Fibroblast of skin of left quadriceps (primary cell): ENCODE measurements at places on chromosomes 1 and 21.

- DNase-seq, result no peak
Observed at GRCh38 chr1:182601416-182601786, 2.8 kb downstream of the RGS16 start.

- DNase-seq, result no peak
Observed at GRCh38 chr1:108590441-108590840, 30.5 kb downstream of the EEIG2 start.

DNA sequence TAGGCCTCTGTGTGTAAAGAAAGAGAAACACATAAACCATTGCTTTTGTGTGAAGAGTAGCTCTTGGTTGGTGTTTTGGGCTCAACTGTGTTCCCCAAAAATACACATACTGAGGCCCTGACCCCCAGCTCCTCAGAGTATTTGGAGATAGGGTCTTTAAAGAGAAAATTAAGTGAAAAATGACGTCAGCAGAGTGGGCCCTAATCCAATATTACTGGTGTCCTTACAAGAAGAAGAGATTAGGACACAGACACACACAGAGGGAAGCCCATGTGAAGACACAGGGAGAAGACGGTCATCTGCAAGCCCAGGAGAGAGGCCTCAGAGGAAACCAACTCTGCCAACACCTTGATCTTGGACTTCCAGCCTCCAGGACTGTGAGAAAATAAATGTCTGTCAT is 76.9 kb upstream of the PGBD5 start:
- no peak for DNase-seq

- DNase-seq, result no peak
Observed at GRCh38 chr1:83864991-83865390, 133.9 kb downstream of the TTLL7 start.

GRCh38 chr1:62508187-62508758 is 71.4 kb downstream of the USP1 start:
- DNase-seq, result peak; percentile 23

- no peak for DNase-seq
Observed at GRCh38 chr1:93324486-93325464, 20.9 kb upstream of the DR1 start.

GRCh38 chr1:8969937-8970336 is 24.3 kb downstream of the CA6 start:
- no peak for DNase-seq

DNA sequence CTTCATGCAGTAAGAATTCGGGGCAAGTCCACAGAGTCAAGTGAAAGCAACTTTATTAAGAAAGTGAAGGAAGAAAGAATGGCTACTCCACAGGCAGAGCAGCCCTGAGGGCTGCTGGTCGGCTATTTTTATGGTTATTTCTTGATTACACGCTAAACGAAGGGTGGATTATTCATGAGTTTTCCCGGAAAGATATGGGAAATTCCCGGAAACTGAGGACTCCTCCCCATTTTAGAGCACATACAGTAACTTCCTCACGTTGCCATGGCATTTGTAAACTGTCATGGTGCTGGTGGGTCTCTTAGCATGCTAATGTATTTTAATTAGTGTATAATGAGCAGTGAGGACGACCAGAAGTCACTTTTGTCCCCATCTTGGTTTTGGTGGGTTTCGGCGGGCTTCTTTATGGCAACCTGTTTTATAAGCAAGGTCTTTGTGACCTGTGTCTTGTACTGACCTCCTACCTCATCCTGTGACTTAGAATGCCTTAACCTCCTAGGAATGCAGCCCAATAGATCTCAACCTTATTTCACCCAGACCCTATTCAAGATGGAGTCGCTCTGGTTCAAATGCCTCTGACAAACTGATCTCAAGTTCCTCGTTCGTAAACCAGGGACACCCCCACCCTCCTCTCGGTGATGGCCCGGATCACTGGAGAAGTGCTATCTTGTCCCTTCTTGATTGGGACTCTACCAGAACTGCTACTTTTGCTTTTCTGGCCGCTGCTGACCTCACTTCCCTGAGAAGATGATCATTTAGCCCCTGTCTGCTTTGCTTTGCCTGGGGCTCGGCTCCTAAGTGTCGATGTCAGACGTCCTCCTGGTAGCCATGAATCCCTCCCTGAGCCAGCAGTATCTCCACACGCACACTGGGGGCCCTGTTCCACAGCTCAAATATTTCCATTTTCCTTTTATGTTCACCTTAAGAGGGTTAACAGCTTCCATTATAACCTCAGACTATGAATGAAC is 48.8 kb downstream of the CLSTN1 start:
- DNase-seq, result no peak

DNA sequence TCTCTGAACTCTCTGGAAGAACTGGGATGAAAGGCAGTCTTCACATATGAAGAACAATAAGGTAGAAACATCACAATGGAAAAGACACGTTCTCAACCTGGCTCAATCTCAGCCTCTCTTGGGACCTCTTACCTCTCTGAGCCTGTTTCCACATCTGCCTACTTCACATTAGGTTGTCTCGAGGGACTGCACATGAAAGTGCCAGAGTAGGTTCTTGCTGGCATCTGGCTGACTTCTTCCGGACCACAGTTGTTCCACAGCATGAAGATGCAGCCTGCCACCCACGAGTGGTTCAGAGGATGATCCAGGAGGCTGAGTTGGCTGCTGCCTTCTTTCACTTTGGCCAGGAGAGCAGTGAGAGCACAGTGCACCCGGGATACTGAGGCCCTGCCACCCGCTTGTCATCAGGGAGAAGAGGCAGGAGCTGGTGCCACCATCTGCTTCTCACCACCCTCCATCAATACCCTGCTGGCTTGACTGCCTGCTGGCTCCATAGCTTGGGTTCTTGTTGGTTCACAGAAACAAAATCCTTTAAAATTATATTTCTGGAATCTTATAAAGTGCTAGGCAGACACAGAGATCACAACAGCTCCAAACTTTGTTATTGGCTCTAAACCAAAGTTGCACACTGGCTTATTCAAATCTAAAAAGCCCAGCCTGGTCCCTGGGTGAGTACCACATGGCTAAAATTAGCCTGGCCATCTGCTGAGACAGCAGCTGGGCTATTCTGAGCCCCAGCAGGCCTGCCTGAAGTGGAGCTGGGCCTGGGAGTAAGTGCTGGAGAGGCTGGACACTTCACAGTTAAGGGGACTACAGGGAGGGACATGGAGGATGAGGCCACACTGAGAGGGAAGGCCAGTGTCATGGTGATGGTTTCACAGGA is 46.9 kb upstream of the LIN9 start:
- DNase-seq, result no peak

DNA sequence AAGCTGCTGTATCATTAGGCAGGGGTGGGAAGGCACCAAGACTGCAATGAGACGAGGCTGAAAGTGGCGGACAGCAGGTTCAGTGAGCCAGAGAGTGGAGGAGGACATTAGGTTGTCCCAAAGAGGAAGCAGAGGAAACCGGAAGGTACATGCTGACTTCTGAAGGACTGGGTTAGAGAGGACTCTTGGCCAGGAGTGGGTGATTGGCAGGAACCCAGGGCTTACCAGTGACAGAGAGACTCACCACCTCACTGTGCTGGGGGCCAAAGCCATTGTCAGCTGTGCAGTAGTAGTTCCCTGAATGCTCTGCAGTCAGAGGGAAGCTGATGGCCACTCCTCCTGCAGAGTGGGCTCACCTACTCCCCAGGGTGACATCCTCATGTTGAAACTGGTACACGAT is 41.9 kb upstream of the FCRL4 start:
- DNase-seq, result no peak

DNA sequence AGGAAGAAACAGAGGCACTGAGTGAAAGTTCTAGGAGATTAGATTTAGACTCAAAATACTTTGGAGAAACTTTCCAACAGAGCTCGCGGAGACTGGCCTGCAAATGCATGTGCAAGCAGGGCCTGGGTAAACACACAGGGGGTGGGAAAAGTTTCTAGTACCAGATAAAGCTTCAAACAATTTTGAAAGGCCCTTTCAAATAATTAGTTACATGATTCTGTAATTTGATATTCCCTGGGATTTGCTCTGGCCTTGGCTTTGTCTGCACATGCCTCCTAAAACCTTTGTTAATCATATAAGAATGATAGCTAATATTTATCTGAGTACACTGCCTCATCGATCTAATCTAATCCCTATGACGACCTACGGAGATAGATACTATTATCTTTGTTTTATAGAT is 31.3 kb downstream of the VTCN1 start:
- DNase-seq, result no peak

DNA sequence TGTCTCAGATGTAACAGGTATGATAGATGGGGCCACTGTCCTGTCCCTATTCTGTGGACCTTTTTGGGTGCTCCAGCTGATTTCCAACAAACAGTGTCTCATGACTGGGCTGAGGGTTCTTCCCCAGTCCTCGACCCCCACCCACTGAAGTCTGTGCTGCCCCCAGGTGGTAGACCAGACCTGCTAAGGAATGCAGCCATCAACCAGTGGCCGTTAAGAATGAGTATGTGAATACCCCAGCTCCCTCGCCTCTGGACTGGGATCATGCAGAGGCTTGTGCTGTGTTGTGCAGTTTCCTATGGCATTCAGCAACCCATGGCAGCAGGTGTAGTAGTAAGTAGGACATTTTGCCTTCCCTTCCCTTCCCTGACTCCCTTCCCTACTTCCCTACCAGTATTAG is 183.1 kb upstream of the KAZN start:
- DNase-seq, result no peak

GRCh38 chr1:190176776-190177175 is 300.9 kb downstream of the BRINP3 start:
- no peak for DNase-seq

- DNase-seq, result no peak
Observed at GRCh38 chr1:244012202-244012601, 38.9 kb upstream of the ZBTB18 start.

GRCh38 chr21:40647706-40648105 is 199.3 kb downstream of the DSCAM start:
- no peak for DNase-seq

- no peak for DNase-seq
Observed at GRCh38 chr1:17258758-17259130, 9.8 kb downstream of the PADI3 start.

GRCh38 chr21:34533938-34534337 is 21.9 kb upstream of the KCNE1 start:
- no peak for DNase-seq

GRCh38 chr1:180179162-180179957 is 24.7 kb downstream of the QSOX1 start:
- DNase-seq, result no peak

- DNase-seq, result no peak
Observed at GRCh38 chr1:12152113-12152891, 14.5 kb upstream of the TNFRSF1B start.

- DNase-seq, result no peak
Observed at GRCh38 chr1:6157132-6157527, 23.0 kb downstream of the CHD5 start.

DNA sequence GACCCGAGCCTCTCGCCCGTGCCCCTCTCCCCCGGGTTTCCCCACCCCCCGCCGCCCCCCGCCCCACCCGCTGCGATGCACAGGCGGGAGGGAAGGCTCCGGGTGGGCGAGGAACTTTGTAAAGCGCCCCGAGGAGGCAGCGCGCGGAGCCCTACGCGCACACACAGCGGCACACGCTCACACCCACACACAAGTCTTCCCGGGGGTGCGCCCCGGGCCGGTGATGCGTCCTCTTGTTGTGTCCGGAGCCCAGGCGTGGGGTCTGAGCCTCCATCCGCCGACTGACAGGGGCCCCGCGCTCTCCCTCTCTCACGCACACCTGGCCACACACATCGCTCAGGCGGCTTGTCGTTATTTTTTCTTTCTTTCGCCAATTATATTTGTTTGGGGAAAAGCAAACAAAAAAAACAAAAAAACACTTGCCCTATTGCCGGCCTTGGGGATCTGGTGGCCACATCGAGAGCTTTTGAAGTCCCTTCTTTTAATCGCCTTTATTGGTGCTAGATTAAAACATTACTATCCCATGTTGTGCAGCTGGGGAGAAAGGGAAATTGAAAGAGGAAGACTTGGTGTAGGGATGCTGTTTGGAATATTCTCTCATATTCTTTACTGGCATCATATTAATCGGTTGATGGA is 770 bp downstream of the NTNG1 start:
- DNase-seq, result no peak

DNA sequence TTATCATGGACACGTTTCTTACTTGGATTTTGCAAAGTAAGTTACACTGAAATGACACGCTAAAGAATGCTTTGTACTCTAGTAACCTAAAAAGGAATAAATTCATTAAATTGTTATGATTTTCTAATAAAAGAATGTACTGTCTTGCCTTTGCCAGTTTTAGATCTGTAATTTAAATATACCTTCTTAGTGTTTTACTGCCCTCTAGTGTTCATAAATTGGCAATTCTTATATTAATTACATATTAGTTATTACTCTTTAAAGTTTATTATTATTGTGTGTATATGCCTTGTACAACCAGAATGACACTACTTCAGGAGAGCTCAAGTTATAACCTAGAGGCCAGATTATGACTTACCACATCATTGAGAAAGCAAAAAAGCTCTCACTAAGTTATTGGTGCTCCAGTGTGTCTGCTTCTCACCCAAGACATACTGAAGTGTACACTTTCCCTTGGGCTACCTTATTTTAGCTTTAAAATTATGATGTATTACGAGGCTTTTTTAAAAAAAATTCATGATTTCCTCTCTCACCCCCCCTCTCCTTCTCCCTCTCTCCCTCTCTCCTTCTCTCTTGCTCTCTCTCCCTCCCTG is 169.9 kb downstream of the HS2ST1 start:
- no peak for DNase-seq

GRCh38 chr1:155226188-155226909 is 17.9 kb downstream of the MTX1 start:
- DNase-seq, result peak; percentile 65

DNA sequence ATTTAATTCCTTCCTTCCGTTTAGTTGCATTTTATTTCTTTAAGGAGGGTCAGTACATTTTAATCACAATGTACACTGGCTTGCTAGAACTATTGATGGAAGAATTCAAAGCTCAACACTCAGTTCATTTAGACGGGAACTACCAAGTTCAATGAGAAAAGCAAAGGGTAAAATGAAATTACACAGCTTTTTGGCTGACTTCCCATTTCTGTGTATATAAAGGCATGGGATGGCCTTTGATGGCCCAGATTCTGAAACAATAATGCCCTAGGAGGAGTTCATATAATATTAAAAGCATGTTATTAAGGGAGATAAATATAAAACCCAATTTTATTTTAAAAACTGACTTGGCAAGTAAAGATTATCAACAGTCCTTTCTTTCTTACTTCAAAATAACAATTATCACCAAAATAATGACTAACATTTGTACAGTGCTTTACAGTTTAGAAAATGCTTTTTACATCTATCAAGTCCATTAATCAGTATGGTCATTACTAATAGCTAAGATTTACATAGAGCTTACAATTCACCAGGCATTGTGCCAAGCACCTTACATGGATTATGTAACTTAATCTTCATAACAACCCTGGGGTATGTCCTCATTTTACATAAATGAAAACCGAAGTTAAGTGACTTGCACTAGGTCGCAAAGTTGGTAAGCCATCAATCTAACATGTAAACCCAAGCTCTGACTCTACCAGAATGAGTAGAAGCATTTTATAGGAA is 402.4 kb downstream of the OMA1 start:
- no peak for DNase-seq

- no peak for DNase-seq
Observed at GRCh38 chr1:92663775-92664174, 121.1 kb downstream of the EVI5 start.

GRCh38 chr21:32314806-32315205 is 16.2 kb downstream of the MRAP start:
- DNase-seq, result no peak
